Activated naive CD8-positive, alpha-beta T cell treated with anti-CD3 and anti-CD28 coated beads, Interleukin-2, amount 10 ng/mL, durations not matched to agents 7 days and 5 days (primary cell): ENCODE measurements at places on chromosomes 5 and 9. TPM values are rescaled to one million over a fixed set of nuclear protein-coding genes. Genes with fewer than 3 reads are reported as not detected.

Gene NIPSNAP3A
- 18.7 TPM for total RNA-seq

Gene FRRS1L
- total RNA-seq: not detected

Gene NELFB
- total RNA-seq: 58.7 TPM

Gene TRIM32
- 19.3 TPM for total RNA-seq

Gene THOC3
- total RNA-seq: 54.6 TPM

Gene ERAP2
- total RNA-seq: 107 TPM

Gene GRXCR2
- not detected for total RNA-seq

Gene PTPRD
- not detected for total RNA-seq

Gene MLANA
- total RNA-seq: not detected

Gene EPB41L4A
- total RNA-seq: 0.11 TPM

Gene IFNA16
- total RNA-seq: not detected
